ENCODE measurements at places on chromosomes 4 and X.

GRCh38 chrX:130245441-130245840 is 23.3 kb downstream of the ZNF280C start:
- DNase-seq = no peak

GRCh38 chr4:186297013-186297645 is 31.1 kb downstream of the F11 start:
- peak; percentile 59 for DNase-seq

- DNase-seq = no peak
Observed at GRCh38 chrX:123909523-123909922, 49.7 kb downstream of the XIAP start.

DNA sequence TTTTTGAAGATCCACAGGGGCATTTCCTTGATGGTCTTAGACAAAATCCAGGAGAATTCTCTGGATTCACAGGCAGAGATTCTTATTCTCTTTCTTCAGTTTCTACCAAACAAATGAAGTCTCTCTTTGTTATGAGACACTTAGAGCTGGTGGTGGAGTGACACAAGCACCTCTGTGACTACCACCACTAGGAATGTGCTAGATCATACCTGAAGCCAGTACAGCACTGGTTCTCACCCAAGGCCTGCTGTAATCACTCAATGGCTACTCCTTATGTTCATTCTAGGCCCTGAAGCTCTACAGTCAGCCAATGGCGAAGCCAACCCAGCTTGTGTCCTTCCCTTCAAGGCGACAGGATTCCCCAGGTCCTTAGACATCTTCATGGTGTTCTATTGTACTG is 482.3 kb downstream of the TRAM1L1 start:
- no peak for DNase-seq

- no peak for DNase-seq
Observed at GRCh38 chr4:11640584-11640983, 211.9 kb upstream of the HS3ST1 start.

DNA sequence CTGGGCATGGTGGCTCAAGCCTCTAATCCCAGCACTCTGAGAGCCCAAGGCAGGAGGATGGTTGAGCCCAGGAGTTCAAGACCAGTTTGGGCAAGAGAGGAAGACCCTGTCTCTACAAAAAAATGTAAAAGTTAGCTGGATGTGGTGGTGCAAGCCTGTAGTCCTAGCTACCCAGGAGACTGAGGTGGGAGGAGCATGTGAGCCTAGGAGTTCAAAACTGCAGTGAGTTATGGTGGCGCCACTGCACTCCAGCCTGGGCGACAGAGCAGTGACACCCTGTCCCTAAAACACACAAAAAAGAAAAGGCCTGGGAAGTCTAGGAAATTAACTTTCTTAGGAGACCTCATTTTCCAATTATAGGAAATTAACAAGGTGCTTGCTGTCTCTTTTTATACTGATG is 76.8 kb downstream of the JAKMIP1 start:
- DNase-seq = no peak

DNA sequence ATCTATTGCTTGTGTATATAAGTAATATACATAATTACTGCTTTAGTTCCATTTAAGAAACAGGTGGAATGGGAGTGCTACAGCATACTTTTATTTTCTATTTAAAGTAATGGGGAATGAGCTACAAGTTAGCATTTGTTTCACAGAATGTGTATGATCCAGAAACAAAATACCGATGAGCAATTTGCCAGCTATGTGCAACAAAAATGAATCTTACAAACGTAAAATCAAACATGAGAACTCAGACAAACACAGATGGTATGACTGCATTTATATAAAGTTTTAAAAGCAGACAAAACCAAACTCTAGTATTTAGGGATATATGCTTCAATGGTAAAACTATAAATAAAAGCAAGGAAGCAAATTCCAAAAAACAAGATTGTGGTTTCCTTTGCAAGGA is 141.7 kb downstream of the PAPSS1 start:
- no peak for DNase-seq

GRCh38 chr4:52369649-52370048 is 289.5 kb downstream of the USP46 start:
- DNase-seq = no peak

DNA sequence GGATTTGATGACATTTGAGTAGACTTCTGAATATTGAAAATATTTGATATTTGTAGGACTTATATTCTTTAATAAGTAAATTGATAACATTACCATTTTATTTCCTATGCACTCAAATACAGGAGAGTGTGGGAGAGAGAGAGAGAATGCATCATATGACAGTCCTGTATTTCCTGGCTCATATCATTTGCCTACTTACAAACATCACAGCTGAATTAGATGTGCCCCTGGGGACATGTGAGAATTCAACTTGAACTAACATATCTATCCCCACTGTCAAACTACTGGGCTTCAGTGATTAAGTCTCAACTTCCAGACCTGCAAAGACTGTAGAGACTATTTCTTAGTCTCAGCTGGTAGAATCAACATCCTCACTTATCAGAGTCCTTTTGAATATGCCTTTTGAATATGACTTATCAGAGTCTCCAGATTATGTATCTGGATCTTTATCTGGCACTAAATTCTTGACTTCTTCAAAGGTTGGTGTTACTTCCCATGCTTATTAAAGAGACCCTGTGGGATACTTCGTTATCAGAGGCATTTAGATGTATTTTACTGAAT is 75.5 kb downstream of the PABPC4L start:
- DNase-seq = no peak

- DNase-seq = no peak
Observed at GRCh38 chr4:18057821-18058533, 36.4 kb upstream of the LCORL start.

DNA sequence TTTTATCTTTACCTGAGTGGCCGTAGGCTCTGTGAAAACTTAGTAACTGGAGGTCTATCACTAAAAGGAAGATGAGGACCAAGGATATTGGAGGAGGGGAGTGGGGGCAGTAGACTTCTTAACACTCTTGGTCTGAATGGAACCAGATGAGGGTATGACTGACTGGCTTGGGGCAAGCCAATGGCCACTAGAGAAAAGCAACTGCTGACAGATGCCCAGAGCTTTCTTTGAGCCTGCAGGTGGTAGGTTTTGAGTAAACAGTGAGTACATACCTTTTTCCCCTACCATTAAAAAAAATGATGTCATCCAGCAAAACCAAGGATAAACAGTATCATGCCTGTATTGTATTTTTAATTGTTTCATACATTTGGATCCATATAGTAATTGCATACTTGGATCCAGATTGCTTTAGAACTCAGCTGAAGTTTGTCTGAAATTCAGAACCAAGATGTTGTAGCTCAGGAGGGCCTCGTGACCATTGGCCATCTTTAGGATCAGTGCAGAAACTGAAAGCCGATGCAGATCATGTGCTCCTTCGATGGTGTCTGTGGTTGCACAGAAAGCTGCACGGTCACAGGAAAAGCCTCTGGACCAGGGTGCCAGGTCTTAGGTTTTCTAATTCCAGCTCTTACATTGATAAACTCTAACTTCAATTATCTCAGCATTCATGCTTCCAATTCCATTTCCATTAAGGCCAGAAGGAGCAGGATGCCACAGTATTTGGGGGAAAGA is 131.0 kb downstream of the PDGFRA start:
- no peak for DNase-seq

DNA sequence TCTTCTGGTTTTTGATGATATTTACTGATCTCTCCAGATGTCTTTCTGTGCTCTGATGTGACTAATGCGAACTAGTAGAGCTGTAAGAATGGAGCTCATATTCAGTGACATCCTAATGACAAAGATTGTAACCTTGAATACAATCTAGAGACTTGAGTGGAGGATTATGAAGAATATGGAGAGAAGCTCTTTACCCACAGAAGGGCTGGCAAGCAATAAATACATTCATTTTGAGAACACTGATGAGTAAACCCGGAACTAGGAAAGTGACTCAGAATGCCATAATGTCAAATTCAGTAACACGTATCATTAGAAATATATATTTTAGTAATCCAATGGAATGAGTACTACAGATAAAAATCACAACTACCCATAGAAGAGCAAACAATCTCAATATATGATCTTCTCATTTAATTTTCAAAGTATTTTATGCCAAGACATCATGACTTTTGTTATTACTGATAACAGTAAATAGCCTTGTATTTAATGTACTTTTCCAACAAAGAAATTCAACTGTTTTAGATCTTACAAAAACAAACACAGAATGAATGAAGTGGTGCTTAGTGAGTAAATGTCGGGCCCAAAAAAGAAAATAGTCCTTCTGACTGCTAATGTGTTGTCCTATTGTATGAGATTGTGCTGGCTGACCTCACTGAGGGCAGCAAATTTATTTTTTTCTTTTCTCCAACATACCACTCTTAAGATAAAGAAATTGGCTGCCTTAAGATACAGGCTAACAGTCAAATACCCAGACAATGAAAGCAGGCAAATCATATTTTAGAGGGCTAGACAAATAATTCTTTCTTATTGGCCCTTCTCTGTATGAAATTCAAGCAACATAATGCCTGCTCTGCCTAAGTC is 49.2 kb upstream of the HDAC8 start:
- DNase-seq = no peak

DNA sequence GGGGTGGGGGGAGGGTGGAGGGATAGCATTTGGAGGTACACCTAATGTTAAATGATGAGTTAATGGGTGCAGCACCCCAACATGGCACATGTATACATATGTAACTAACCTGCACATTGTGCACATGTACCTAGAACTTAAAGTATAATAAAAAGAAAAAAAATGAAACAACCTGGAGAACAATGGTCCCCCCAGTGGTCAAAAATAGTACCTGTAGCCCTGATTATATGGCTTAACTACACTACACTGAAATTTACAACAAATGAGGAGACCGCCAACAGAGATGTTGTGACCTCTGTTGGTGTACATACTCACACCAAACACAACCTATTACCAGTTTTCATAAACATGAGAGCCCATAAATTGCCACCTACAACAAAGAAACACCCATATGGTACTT is 7.3 kb upstream of the MAGEE1 start:
- no peak for DNase-seq

DNA sequence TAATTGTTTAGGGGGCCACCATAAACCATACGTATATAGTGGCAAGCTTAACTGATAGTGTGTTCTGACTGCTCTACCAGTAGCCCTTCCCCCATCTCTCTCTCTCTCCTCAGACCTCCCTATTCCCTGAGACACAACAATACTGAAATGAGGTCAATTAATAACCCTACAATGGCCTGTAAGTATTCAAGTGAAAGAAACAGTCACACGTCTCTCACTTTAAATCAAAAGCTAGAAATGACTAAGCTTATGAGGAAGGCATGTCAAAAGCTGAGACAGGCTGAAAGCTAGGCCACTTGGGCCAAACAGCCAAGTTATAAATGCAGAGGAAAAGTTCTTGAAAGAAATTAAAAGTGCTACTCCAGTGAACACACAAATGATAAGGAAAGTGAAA is 78.0 kb downstream of the PRDM5 start:
- no peak for DNase-seq

DNA sequence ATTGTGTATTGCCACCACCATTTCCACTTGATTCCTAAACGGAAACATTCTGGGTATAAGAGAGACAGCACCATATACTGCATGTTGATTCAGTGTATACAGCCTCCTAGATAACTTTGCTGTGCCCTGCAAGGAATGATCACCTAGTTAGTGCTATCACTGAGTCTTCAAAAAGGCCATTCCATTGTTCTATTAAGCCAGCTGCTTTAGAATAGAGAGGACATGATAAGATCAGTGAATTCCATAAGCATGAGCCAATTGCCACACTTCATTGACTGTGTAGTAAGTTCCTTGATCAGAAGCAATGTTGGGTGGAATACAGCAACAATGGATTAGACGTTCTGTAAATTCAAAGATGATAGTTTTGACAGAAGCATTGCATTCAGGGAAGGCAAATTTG is 1047.3 kb downstream of the PCDH18 start:
- no peak for DNase-seq

DNA sequence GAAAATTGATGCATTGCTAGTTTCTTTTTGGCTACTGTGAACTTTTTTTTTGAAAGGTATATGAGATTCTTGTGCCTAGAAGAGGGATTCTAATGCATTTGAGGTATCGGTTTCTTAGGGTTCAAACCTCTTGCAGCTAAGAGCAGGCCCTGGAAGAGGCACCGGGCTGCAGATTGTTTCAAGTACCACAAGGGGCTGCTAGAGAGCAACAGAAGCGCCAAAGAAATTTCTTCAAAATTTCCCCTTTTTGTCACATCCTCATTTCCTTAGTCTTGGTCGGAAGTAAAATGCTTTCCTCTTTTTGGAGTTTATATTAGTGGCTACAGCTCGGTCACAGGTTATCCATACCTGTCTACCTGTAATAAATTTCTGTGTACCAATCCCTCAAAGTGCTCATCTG is 89.8 kb downstream of the PDGFRA start:
- DNase-seq = peak; percentile 9

- peak; percentile 52 for DNase-seq
Observed at GRCh38 chr4:16029886-16030285, 53.9 kb downstream of the PROM1 start.

- DNase-seq = no peak
Observed at GRCh38 chr4:153919667-153920066, 130.8 kb upstream of the SFRP2 start.

DNA sequence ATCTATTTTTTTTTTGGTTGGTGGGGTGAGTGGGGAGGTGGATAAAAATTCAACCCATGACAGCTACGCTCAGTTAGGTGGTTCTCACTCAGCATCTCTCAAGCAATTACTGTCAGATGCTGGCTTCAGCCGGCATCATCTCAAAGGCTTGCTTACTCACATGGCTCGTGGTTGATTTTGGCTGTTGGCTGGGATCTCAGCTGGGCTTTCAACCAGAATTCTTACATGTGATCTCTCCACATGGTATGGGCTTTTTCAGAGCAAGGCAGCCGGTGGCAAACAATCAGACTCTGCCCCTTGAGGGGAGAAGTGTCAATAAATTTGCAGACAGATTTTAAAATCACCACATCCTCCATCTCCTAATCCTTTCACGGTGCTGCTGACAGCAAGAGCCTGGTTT is 47.2 kb downstream of the SLC34A2 start:
- DNase-seq = no peak

- DNase-seq = no peak
Observed at GRCh38 chr4:172813359-172813923, 355.2 kb upstream of the GALNT7 start.

GRCh38 chr4:137528673-137529072 is 3.6 kb downstream of the PCDH18 start:
- DNase-seq = no peak

DNA sequence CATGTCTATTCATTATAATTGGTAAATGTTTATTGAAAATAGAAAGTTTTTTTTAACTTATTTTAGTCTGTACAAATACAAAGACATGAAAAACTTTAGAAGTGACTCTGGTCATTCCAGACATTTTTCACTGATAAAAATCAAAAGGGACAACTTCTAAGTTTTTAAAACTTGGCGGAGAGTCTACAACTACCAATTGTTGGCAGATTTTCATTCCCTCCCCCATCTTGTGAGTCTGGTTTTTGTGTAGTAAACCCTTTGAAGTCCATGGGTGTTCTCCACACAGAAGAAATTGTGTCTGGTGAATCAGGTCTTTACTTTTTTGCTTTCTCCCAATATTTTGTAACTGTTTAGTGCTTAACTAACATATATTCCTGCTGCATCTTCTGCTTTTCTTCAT is 336.5 kb downstream of the PDGFC start:
- no peak for DNase-seq

- DNase-seq = no peak
Observed at GRCh38 chr4:90798948-90799347, 671.8 kb downstream of the CCSER1 start.

- DNase-seq = no peak
Observed at GRCh38 chrX:38940547-38940946, 139.3 kb downstream of the MID1IP1 start.

- no peak for DNase-seq
Observed at GRCh38 chr4:101083131-101083530, 264.2 kb downstream of the PPP3CA start.
